ENCODE measurements at places on chromosomes 16 and 17.
A peak's percentile ranks its signal among the peaks of the same experiment; 100 is the strongest.

DNA sequence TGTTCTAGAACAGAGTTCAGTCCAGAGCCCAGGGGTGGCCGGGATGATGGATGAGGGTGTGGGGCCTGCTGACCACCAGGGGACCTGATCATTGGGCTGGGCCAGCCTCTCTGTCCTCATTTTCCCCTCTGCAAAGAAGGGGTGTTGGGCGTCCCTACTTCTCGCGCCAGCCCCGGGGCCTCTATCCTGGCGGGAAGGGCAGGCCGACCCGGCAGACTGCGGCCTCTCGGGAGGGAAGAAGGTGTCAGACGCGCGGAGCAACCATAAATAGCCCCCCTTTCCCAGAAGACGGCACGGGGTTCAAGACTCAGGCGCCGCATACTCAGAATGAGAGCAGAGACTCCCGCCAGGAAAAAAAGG, 2.0 kb upstream of the CACNA1G start:
- DNase-seq = no peak

- DNase-seq = no peak
Measured at GRCh38 chr16:35187665-35188225, 1728.3 kb downstream of the TP53TG3F start.

GRCh38 chr17:35041390-35041789, 22.1 kb downstream of the RFFL start:
- DNase-seq = no peak

DNA sequence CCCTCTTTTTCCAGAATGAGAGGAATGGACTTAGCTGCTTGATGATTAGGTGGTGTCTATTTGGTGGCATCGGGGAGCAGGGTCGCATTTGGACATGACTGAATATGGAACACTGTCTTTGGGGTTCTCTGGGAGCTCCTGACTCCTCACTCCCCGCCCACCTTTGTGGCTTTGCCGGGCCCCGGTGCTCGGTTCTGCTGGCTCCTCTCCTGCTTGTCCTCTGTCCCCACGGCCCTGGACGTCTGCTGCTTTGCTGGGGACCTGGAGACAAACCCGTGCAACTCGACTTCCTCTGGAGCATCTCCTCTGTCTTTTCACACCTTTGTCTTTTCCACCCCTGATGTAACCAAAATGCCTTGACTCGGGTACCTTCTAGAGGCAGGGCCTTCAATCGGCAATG, 135.7 kb downstream of the IRX3 start:
- no peak for DNase-seq

DNA sequence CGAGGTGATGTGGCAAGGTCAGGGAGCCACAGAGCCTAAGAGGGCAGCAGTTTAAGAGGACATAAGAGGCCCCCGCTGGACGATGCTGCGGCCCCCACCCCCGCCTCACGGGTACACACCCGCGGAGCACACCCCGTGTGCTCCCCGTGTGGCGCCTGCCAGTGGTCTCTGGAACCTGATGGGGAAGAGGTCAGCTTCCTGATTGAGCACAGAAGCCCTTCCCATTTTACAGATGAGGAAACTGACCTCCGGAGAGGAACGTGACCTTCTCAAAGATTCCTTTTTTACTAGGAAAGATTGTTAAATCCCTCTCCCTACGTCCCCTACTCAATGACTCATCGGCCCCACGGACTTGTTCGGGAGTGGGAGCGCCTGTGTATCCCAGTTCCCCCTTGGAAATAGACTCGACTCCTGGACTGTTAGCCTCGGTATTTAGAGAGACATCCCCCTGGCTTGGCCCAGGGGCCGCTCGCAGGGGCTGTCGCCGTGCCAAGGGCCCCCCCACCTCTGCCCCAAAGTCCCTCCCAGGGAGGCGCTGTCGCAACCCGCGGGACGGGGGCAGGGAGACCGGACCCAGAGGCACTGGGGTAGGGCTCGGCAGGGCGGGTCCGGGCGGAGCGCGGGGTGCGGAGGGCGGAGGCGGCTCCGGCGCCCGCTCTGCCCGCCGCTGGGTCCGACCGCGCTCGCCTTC, at the start of gene ABCC3:
TSS of gene ABCC3 (plus strand) at position 658 of the 691 bp plus-strand sequence. CDS start 56 bp downstream, outside the sequence.
- peak; percentile 38 for DNase-seq

DNA sequence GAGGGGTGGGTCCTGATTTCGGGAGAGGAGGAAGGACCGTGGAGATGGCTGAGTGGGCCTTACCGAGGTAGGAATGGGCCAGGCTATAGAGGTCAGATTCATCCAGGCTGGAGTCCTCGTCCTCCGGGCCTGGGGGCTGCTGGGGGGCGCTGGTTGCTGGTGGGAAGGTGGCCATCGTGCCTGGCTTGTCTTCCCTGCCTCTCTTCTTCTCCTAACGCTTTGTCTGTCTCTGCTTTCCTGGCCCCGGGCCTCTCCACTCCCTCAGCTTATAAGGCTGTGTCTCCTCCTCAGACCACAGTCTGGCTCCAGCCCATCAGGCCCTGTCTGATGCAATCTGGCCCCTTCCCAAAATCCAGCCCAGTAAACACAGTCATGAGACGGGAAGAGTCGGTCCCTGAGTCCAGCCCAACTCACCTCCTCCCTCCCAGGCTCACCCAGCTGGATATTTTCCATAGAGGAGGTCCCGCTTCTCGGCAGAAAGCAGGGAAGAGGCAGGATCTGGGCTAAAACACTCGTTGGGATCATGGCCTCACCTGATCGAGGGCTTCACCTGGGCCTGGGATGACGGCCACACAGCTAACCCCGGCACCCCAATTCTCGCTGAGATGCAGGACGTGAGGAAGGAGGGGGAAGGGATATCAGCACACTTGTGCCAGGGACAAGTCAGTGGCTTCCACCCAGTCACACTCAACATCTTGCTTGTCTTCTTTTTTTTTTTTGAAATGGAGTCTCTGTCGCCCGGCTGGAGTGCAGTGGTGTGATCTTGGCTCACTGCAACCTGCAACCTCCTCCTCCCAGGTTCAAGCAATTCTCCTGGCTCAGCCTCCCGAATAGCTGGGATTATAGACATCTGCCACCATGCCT, at the start of gene NUPR1:
TSS of gene NUPR1 (minus strand) at position 242 of the 864 bp plus-strand sequence. CDS start at position 175, 67 bp downstream.
- DNase-seq = peak; percentile 99

GRCh38 chr17:21028192-21028591, 14.6 kb downstream of the USP22 start:
- DNase-seq = no peak

DNA sequence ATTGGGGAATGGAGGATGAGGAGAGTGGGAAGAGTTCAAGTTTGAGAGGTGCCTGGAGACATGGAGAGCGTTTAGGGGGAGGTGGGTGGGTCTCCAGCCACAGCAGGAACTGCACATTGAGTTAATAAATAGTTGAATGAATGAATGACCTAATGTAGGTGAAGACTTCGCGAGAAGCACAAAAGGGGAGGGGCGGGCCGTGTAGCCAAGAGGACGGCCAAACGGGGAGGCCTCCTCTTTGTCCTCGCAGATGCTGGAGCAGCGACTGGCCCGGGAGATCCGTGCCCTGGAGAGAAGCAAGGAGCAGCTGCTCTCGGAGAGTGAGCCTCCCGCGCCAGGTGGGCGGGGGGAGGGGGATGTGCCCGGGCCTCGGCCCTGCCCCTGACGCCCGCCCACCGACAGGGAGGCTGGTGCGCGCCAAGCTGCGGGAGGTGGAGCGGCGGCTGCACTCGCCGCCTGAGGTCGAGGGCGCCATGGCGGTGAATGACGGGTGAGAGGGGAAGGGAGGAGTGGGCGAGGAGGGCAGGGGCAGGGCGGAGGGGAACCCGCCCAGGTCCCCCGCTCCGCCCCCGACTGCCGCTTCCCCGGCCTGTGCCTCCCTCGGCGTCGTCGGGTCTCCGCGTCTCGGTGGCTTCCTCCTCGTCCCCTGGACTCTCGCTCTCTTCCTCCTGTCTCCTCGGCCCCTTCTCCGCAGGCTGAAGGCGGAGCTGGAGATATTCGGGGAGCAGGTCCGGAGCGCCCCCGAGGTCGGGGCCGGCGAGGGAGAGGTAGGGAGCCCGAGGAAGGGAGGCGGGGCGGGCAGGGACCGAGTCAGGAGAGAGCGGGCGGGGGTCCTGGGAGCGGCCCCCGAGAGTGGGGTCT, 12.9 kb downstream of the SYCE1L start:
- DNase-seq = peak; percentile 27

DNA sequence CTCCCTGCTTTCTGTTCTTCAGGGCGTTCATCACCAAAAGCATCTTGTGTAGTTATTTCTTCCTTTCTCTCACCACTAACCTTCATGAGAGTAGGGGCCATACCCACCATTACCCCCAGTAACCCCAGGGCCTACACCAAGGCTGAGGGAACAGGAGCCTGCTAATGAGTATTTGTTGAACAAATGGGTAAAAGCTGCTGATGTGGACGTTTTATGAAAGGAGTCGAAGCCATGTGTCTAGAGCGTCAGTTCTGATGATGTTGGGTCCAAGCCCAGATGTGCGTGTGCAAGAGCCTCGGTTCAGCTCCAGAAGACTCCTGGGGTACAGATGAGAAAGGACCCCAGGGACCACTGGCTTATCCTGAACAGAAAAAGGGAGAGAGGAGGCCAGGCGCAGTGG, 77.1 kb upstream of the TBC1D3K start:
- DNase-seq = no peak

- DNase-seq = no peak
Measured at GRCh38 chr16:4790871-4791270, 2.7 kb upstream of the SEPTIN12 start.

- DNase-seq = peak; percentile 80
Measured at GRCh38 chr17:62760059-62760944, 47.8 kb downstream of the MARCHF10 start.

DNA sequence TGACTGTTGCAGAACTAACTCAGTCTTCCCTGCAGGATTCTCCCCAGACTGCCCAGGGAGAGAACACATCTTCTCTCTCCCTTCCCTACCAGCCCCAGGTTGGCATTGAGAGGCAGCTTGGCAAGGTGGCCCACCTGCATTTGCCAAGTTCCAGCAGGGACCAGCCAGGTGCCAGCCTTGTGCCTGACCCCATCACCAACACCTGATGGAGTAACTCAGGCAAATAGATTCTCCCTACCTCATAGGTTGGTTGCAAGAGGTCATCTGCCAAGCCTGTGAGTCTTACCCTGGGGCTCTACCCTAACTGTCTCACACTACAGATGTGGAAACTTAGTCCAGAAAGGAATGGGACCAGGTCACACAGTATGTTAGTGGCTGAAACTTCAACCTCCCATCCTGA, 20.4 kb downstream of the BEAN1 start:
- DNase-seq = no peak

- DNase-seq = no peak
Measured at GRCh38 chr17:65553646-65554552, 7.5 kb downstream of the AXIN2 start.

DNA sequence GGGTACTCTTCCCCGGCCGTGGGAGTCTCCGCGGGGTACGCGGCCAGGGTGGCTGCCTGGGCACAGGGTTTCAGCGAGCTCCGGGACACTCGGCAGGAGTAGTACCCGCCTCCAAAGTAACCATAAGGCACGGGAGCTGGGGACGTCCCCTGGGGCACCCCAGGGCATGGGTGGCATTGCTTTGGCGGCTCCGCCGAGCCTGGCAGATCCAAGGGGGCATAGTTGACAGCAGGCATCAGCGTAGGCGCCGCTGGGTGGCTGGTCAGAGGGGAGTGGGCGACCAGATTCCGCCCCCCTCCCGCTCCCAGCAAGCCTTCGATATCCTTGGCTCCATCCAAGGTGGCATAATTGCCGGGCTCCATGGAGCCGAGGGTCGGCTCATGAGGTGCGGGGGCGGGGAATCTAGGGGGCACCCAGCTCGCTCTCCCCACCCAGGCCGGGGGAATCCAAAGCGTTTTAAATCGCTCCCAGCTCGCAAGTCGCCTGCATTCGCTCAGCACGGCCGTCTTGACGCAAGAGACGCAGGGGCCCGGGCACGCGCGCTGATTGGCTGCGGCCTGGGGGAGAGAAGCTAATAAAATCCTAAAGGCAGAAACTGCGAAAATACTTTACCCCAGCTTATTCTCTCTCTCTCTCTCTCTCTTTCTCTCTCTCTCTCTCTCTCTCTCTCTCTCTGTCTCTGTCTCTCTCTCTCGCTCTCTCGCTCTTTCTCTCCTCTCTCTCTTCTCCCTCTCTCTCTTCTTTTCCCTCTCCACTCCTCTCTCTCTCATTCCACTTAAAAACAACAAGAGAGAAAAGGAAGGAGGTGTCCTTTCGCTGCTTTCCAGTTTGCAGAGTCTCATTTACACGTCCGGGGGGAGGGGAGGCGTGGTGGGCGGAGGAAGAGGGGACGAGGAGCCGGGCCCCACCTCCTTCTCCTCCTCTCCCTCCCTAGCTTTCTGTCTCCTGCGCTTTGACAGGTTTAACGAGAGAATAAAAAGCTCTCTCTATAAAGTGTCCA, at the start of gene HOXB13:
TSS of gene HOXB13 (minus strand) at position 519 of the 1,000 bp plus-strand sequence. CDS start at position 362, 157 bp downstream.
- DNase-seq = peak; percentile 24

DNA sequence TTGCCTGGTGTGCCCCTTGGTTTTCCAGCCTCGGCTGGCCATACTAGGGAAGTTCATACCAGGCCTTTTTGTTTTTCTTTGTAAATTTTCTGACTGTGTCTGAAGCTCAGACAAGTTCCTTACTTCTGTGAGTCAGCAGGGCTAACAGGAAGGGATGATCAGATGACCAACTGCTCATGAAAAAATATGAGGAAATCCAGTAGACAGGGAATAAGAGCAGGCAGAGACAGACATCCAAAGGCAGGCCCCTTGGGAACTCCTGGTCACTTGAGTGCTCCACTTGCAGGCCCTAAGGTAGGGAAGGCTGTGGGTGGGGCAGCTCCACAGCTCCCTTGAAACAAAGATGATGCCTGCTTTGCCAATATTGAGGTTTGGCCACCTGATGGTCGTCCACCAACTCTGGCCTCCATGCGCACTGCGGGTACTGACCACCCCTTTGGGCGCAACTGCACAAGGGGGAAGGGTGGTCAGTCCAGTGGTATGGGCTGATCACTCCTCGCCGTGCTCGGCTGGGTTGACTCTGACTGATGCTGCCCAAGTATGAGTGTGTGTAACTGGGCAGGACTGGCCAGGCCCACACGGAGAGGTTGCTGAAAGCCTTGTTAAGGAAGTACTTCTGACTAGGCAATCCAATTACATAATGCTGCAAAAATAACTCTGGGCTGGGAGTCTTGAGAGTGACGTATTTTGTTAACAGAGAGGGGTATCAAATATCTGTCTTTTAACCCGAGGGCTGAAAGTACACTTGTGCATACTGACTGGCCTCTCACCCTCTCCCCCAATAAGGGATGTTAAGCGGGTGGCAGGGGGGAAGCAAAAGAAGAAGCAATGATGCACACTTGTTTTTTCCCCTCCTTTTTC, 20.8 kb upstream of the ZFHX3 start:
- DNase-seq = peak; percentile 97

Measured in fibroblast of pulmonary artery (primary cell).